ENCODE measurements at places on chromosomes 7 and 10. TPM values are rescaled to one million over a fixed set of nuclear protein-coding genes. Genes with fewer than 3 reads are reported as not detected.

Gene GIMAP1
- total RNA-seq = 21.0 TPM

Gene TRDMT1
- 12.7 TPM for total RNA-seq

Gene LBX1
- total RNA-seq = not detected

DNA sequence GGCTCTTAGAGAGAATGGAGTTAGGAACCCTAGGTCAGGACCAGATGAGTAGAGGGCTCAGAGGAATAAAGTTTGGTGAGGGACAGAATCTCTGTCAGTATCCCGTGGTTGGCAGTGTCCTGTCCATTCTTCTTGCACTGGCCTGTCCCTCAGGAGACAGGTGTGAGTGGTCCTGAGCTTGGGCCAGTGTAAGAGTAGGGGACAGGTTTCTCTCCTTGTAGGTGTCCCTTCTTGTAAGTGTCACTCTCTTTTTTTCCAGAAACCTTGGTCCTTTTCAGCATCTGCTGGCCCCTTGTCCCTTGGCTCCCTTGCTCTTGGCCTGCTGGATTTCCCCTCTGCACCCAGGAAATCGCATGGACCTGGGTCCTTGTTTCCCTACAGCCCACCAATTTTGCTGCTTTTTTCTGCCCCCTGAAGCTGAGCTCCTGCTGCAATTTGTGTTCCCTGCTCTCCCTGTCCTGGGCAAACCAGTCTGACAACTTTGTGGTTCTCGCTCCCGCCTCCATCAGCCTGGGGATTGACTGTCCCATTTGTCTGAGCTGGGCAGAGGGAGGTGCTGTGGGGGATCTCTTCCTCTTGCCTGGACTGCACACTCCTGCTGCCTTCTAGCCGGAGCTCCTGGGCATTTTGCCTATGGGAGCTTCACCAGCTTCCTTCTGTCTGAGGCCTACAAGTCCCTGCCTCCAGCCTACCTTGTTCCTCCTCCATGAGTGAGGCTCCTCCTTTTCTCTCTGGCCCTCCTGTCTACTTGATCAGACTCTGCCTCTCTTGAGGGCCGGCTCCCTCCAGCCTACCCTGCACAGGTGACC lies 6.5 kb downstream of the TSPAN14 start:
- DNase-seq = no peak

DNA sequence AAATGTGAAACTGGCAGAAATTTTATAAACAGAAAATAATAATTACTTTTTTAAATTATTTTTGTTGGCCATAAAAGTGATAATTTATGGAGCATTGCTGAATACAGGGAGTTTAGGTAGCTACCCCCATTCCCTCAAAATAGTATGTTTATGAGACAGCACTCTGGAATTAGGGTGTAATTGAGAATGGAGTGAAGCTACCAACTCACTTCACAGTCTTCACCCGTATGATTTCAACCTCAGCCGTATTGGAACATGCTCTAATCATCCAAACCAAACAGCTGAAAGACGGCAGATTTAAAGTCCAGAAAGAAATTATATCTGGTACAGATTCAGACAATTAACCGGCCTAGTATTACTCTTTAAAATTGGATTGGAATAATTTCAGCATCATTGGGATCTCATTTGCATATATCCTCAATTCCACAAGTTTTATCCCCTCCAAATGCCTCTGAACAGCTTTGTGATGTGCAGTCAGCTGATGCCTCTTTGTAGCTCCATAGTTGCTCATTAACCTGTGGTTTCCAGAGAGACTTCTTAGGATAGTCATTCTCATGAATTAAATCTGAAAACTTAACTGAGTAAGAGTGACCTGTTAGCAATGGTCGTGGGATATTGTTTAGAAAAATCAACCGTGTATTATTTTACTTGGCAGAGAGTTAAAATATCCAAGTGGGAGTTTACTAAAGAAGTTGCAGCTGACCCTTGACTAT lies 59.1 kb upstream of the GJD4 start:
- DNase-seq = no peak

DNA sequence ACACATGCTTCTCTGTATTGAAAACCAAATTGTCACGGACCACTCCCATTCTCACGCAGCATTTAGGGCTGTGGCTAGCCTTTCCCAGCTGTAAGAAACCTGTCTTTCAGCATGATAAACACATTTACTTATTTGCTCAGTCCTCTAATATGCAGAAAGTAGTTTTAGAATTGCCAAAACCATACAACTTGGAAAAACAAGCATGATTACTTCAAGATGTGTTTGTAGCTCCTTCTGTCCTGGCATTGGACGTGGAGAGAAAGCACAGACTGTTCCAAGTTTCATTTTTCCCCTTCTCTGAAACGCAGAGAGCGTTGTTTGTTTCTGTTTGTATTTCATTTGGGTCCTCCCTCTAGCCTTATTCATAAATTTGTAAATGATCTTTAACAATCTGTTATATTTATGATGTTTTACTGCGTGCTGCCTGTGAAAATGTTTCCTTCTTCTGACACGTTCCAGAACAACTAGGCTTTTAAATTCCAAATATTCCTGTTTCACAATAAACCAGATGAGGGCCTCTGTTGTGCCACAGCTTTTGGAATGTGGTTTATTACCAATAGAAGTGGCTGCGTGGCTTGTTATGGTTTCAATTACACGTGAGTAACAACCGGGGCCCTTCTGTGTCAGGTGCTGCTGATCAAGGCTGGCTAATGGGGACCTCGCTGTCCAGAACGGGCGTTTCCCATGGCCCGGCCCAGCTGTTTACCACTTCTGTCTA lies 26.1 kb downstream of the MNX1 start:
- no peak for DNase-seq

DNA sequence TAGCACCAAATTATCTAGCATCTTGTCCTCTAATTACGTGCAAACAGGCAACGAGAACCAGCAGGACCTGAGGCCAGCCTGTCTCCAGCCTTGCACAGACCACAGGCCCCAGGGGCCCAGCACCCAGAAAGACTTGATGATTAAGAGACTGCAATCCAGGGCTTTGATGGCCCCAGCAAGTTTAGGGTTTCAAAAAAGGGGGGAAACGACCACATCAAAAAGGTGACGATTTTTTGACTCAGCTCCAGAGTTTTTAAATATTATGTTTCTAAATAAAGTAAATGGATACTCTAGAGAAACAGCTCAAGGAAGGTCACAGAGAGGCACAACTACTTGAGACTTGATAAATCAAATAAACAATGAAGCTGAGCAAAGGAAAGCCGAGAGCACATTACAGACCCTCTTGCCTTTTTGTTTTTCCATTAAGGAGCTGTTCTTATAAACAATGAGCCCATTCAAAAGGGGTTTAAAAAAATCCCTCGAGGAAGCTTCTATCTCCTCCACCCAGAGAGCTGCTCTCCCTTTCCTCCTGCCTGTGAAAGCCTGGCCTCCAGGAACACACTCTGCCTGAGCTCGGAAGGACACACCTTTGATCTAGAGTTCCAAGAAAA lies 44.1 kb downstream of the GLI3 start:
- DNase-seq = no peak

DNA sequence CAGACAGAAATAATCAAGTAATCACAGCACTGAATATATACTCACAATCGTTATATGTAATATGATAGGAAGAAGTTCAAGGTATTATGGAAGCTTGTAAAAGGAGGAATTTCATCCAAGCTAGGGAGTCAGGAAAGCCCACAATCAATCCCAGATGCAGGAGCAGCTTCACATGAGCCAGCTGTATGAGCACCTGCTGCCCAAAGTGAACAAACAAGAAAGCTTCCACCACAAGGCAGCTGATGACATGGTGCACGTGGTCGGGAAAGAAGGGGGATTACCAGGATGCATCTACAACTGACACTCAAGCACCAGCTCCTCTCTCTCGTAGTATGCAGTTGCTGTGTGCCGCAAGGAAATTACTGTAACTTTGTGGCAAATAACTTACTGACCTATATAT lies 225.2 kb downstream of the XPNPEP1 start:
- DNase-seq = no peak

Gene GLCCI1
- 25.4 TPM for total RNA-seq

- no peak for DNase-seq
Measured at GRCh38 chr10:34954142-34954541, 136.0 kb downstream of the CUL2 start.

DNA sequence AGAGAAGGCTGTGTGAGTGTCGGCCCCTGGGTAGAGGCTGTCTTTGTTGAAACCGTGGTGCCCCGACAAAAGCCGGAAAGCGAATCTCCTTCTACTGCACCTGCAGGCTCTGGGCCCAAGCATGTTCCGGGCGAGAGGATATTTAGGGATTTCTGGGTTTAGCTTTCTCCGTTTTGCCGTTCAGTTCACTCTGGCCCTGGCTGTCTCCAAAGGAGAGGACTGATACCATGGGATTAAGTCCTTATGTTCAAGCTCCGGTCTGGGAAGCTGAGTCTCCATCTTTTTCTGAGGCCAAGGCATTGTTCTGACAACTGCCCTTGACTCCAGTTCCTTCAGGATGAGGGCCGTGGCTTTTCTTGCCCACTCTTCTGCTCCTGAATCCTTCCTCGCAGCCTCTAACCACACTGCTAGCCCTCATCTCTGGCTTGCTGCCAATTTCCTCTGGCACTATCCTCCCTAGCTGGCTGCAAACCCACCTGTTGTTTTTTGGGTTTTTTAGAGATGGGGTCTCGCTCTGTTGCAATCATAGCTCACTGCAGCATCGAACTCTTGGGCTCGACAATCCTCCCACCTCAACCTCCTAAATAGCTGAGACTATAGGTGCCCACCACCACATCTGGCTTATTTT lies 206.8 kb downstream of the SKIDA1 start:
- no peak for DNase-seq

DNA sequence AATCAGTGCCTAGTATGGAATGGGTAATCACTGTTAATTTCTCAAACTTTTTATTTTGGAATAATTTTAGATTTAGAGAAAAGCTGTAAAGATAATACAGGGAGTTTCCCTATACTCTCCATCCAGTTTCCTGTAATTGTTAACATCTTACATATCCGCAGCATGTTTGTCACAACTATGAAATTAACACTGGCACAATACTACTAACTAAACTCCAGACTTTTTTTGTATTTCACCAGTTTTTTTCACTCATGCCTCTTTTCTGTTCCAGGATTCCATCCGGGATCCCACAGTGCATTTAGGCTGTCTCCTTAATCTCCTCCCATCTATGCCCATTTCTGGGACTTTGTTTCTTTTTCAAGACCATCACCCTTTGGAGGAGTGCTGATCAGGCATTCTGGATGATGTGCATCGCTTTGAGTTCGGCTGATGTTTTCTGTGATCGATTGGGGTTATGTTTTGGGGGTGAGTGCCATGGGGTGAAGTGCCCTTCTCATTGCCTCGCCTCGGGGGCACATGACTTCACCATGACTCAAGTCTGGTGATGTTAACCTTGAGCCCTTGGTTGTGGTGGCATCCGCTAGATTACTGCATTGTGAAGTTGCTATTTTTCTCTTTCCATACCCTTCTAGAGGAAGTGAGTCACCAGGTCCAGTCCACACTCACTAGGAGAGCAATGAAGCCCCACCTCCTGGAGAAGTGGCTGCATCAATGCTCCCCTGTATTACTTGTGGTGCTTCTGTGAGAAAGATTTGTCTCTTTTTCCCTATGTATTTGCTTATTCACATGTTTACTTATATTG lies 43.9 kb upstream of the GRB10 start:
- DNase-seq = peak; percentile 78

DNA sequence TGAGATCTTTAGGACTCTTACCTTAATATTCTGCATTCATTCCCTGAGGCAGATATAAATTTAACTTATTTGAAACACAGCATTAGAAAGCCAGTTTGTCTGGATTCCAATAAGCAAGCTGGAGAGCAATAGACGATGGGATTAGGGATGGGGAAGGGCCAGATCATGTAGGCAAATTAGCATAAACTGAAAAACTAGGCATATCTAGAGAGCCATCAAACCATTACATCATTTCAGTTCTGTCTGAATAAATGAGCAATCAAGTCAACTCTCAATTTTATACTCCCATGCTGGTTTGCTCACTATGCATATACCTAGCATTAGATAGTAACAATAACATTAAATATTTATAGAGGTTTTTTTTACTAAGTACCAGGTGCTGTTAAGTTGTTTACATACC lies 583.6 kb upstream of the LRRN3 start:
- no peak for DNase-seq

DNA sequence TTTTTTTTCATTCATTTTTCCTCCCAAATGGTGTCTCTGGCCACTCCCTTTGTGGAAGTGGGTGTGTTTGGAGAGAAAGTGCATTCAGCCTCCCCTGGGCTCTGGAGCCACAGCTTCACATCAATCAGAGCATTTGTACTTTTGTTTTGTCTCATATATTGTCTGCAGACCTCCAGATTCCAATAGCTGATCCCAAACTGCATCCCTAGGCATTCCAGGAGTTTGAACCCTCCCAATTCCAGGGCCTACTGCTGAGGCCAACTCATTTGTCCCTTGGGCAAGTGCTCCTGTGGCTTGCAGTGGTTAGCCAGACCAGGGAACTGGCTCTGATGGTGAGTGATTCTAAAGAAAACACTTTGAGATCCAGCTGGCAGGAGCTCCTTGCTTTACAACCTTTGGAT lies 163.3 kb downstream of the IPMK start:
- no peak for DNase-seq

GRCh38 chr10:121974019-121974534 lies 940 bp downstream of the NSMCE4A start:
- DNase-seq = no peak

- DNase-seq = no peak
Measured at GRCh38 chr7:69822386-69822785, 224.1 kb downstream of the AUTS2 start.

Gene POU6F2
- not detected for total RNA-seq

DNA sequence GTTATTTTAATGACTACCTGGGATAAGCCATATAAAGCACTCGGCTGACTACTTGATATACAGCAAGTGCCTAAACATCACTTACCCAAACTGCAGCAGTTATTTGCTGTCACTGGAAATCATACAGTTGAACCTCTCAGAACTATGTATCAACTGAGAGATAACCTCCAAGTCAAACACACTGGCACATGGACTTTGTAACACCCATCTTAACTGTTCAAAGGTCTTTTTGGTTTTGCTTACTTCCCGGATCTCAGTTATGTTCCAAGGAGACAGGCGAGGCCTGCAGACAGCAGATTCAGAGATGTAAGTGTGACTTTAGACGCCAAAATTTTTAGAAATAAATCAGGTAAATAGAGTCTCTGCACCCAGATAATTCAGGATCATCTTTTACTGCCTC lies 34.6 kb upstream of the DAGLB start:
- DNase-seq = no peak

DNA sequence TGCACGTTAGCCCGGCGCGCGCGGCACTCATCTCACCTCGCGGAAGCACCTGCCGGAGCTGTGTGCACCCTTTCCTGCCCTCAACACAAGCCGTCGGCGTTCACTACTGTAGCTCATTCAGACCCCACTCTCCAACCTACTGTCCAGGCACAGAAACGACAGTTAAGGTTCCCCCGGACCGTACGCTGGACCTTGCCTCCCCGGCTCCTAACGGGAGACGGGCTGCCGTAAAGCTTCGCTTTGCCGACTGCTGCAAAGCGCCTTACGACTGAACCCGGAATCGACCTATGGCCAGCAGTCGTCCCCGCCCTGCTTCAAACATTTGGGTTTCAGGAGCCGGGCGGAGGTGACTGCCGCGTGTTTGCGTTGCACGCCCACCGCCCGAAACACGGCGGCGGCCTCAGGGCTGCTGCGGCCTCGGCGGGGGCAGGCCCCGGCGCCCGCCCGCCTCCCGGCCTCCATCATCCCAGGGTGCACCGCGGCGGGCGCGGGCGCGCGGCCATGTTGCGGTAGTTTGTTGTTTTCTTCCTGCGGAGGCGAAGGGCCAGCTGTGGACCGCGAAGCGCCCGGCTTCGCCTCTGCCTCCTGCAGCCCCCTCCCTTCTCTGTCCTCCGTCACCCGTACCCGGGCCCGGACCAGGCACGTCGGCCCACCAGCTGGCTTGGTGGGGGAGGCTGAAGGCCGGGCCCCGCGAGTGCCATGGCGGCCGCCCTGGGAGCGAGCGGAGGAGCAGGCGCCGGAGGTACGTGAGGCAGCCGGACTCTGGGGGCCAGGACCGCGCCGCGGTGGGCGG lies at the start of gene RBM33:
RBM33 (plus strand) TSS at position 484 of the 793 bp plus-strand sequence; CDS start at position 700, 216 bp downstream.
- DNase-seq = peak; percentile 80

All from activated CD4-positive, alpha-beta memory T cell treated with anti-CD3 and anti-CD28 coated beads, Interleukin-2, amount 10 ng/mL, durations not matched to agents 7 days and 5 days (primary cell).